ENCODE measurements at places on chromosomes 13 and 19. TPM values are rescaled to one million over a fixed set of nuclear protein-coding genes. Genes with fewer than 3 reads are reported as not detected.

FUT6 gene
- not detected for total RNA-seq

PSG7 gene
- total RNA-seq, result under 0.01 TPM

VRK3 gene
- 22.6 TPM for total RNA-seq

TMEM190 gene
- not detected for total RNA-seq

COQ8B gene
- 31.9 TPM for total RNA-seq

DMPK gene
- total RNA-seq, result 15.0 TPM

C2CD4C gene
- total RNA-seq, result under 0.01 TPM

CLEC17A gene
- total RNA-seq, result under 0.01 TPM

RNU6-9 gene
- not detected for total RNA-seq

SELENOV gene
- not detected for total RNA-seq

CYP2S1 gene
- 1.3 TPM for total RNA-seq

ZNF865 gene
- total RNA-seq, result 0.58 TPM

NTF4 gene
- not detected for total RNA-seq

FGF21 gene
- total RNA-seq, result not detected

KLK15 gene
- total RNA-seq, result not detected

SMAD9 gene
- total RNA-seq, result 4.8 TPM

ADPRHL1 gene
- 0.58 TPM for total RNA-seq

ZNF331 gene
- total RNA-seq, result 17.5 TPM

CFAP97D2 gene
- not detected for total RNA-seq

RGL3 gene
- 7.0 TPM for total RNA-seq

ZNF285 gene
- total RNA-seq, result 3.4 TPM

ATP7B gene
- total RNA-seq, result 3.1 TPM

ZNF575 gene
- total RNA-seq, result 0.28 TPM

KCNC3 gene
- total RNA-seq, result 0.28 TPM

KLK13 gene
- not detected for total RNA-seq

SLC7A1 gene
- 11.6 TPM for total RNA-seq

MYH14 gene
- not detected for total RNA-seq

LHB gene
- not detected for total RNA-seq

ANO8 gene
- total RNA-seq, result 3.1 TPM

EBI3 gene
- total RNA-seq, result 0.28 TPM

WDR88 gene
- not detected for total RNA-seq

OR7A5 gene
- total RNA-seq, result not detected

GMIP gene
- 3.7 TPM for total RNA-seq

ZNF66 gene
- 1.4 TPM for total RNA-seq

Data from regular cardiac myocyte (primary cell).